ENCODE measurements at places on chromosomes 7 and 10. TPM values are rescaled to one million over a fixed set of nuclear protein-coding genes. Genes with fewer than 3 reads are reported as not detected.

DNA sequence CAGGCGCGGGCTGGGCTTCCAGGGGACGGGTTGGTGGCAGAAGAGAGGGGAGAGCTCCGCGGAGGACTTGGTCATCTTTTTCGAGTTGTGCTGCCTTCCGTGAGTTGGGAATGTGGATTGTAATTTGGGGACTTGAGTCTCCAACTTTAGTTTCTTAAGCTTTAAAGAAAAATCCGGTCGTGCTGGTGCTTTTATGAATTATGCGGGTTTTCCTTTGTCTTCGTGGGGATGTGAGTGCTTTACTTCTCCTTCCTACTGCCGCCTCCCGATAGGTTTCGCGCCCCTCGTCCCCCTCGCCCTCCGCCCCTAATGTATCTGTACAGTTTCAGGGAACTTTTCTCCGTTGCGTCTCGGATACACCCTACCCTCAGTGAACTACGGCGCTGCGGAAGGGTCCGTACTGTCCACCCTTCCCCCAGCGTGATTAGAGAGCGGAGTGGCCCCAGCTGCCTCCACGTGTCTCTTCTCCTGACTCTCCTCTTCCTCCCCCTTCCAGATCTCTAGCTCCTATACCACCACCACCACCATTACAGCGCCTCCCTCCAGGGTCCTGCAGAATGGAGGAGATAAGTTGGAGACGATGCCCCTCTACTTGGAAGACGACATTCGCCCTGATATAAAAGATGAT lies 649 bp downstream of the SCD start:
- peaks cover 55% of the 10 kb centered on the region for H3K36me3 ChIP-seq
- no peaks in the 10 kb centered on the region for H3K27me3 ChIP-seq
- H3K27ac ChIP-seq, result peak overlapping the region; percentile 72
- peak overlapping the region; percentile 96 for H3K4me3 ChIP-seq
- peaks cover 67% of the 10 kb centered on the region for H3K4me1 ChIP-seq

Gene DNAJB6
- total RNA-seq, result 97.1 TPM

GRCh38 chr7:92769394-92769699 lies 67.0 kb downstream of the CDK6 start:
- H3K4me1 ChIP-seq, result peaks cover 57% of the 10 kb centered on the region
- DNase-seq, result no peak
- no peak overlapping the region for H3K27ac ChIP-seq
- no peak overlapping the region for H3K4me3 ChIP-seq
- H3K27me3 ChIP-seq, result no peaks in the 10 kb centered on the region
- H3K36me3 ChIP-seq, result peaks cover 59% of the 10 kb centered on the region

DNA sequence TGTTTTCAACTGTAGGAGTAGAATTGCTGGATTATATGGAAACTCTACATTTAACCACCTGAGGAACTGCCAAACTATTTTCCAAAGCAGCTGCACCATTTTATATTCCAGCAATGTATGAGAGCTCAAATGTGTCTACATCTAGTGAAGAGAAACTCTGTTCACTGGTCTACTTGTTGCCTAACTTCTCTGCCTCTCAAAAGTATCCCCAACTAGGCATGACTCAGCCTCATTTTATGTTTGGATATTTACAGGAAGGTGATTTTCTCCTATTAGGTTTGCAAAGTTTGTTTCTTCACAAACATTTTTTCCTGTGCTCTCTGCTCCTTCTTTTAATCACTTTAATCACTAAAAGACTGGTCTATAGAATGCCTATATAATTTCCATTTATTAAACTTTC lies 37.1 kb upstream of the SRI start:
- DNase-seq, result no peak
- no peak overlapping the region for H3K27ac ChIP-seq
- H3K4me1 ChIP-seq, result no peaks in the 10 kb centered on the region
- H3K27me3 ChIP-seq, result peaks cover 3% of the 10 kb centered on the region

DNA sequence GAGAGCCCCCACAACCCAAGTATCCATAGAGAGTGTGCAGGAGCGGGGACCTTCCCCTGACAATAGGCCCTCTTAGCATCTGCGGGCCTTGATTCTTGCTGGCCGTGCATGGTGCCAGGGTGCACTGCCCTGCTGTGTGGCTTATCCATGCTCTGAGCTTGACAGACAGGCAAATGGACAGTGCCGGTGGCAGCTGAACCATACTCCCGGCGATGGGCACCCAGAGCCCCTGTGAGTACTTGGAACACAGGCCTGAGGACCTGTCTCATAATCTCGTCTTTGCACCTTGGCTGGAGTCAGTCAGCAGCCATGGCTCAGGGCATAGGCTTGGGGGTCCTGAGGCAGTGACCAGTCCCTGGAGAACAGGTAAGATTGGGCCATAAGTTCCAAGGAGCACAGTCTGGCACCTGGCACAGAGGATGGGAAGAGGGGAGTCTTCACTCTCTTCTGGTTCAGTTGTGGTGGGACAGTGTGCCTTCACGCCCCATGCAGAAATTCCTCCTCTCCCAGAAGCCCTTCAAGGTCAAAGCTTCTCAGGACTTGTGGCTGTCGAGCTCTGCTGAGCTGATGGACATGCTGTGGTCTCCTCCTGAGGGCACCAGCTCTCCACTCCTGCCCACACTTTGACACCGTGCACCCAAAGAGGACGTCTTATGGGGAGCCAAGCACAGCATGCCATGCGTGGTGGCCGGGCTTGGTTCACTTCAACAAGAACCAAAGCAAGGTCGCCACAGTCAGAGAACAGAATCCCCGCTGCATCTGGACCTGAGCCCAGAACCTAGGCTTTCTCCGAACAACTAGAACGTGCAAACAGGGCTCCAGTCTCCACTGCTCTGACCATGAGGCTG lies 59.4 kb upstream of the CAMK2B start:
- DNase-seq, result peak; percentile 12
- no peaks in the 10 kb centered on the region for H3K4me1 ChIP-seq
- H3K27ac ChIP-seq, result no peak overlapping the region
- no peaks in the 10 kb centered on the region for H3K27me3 ChIP-seq
- no peak overlapping the region for H3K4me3 ChIP-seq
- peaks cover 15% of the 10 kb centered on the region for H3K36me3 ChIP-seq

DNA sequence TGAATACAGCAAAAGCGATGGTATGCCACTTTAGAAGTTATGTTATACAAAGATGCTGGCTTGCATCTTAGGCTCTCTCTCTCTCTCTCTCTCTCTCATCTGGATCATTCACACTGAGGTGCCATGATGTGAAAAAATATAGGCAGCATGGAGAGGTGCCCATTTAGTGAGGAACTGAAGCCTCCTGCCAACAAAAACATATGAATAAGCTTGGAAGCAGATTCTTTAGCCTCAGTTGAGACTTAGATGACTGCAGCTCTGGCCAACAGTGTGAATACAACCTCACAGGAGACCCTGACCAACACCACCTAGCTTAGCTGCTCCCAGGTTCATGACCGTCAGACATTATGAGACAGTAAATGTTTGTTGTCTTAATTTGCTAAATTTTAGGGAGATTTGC lies 560.1 kb upstream of the LRRTM3 start:
- H3K27me3 ChIP-seq, result no peaks in the 10 kb centered on the region
- H3K4me3 ChIP-seq, result no peak overlapping the region
- no peaks in the 10 kb centered on the region for H3K36me3 ChIP-seq
- no peaks in the 10 kb centered on the region for H3K4me1 ChIP-seq
- no peak for DNase-seq

DNA sequence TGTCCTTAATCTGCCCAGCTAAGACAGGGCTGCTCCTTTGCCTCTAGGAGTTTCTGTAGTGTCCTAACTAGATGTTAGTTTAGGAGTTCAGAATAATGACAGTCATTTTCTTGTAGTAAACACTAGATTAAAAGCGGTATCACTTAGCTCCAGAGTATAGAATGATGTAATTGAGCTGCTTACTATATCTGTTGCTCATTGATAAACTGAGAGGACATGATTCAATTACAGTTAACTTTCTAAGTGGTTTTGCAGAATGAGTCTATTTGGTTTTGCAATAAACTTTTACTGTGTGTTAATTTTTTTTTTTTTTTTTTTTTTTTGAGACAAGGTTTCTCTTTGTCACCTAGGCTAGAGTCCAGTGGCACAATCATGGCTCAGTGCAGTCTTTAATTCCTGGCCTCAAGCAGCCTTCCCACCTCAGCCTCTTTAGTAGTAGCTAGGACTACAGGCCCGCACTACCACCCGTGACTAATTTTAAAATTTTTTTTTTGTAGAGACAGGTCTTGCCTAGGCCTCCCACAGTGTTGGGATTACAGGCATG lies 1.8 kb downstream of the STMP1 start:
- H3K27ac ChIP-seq, result peak overlapping the region; percentile 9
- H3K27me3 ChIP-seq, result no peaks in the 10 kb centered on the region
- H3K4me1 ChIP-seq, result peaks cover 42% of the 10 kb centered on the region
- no peak for DNase-seq
- peak overlapping the region; percentile 63 for H3K4me3 ChIP-seq

GRCh38 chr10:53395449-53395848 lies 622.9 kb upstream of the MBL2 start:
- DNase-seq, result no peak
- H3K4me1 ChIP-seq, result no peaks in the 10 kb centered on the region
- H3K27me3 ChIP-seq, result no peaks in the 10 kb centered on the region
- H3K36me3 ChIP-seq, result no peaks in the 10 kb centered on the region
- no peak overlapping the region for H3K27ac ChIP-seq
